ENCODE measurements at places on chromosomes 12 and 14.

- DNase-seq = no peak
These were observed 3.6 kb upstream of the KRT72 start for GRCh38 chr12:52604859-52605258.

DNA sequence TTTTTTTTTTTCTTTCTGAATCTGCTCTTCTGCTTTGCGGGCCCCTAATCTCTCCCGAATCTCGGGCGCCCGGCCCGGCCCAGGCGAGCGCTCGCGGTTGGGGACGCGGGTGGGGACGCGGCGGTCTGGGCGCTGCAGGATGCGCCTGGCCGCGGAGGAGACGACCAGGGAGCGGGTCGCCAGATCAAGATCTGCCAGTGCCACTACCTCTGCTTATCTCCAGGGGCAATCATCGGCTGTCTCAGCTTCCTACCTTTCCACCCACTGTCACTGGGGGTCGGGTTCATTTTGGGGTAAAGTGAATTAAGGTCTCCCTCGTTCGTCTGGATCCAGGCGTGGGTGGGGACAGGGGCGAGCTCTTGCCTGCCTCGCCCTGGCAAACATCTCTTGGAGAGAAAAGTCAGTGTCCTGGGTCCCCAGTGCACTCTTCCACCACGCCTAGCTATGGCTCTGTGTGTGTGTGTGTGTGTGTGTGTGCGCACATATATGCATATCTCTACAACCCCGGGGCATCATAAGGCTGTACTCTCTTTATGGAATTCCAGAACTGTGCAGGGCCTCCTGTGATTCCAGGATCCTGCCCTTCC is 422.3 kb downstream of the VRK1 start:
- no peak for DNase-seq

- DNase-seq = peak; percentile 47
These were observed 58.1 kb downstream of the TRHDE start for GRCh38 chr12:72330301-72330700.

- no peak for DNase-seq
These were observed 504.6 kb downstream of the ALG10 start for GRCh38 chr12:34526946-34527345.

- no peak for DNase-seq
These were observed 505 bp downstream of the KCNC2 start for GRCh38 chr12:75208856-75209811.

DNA sequence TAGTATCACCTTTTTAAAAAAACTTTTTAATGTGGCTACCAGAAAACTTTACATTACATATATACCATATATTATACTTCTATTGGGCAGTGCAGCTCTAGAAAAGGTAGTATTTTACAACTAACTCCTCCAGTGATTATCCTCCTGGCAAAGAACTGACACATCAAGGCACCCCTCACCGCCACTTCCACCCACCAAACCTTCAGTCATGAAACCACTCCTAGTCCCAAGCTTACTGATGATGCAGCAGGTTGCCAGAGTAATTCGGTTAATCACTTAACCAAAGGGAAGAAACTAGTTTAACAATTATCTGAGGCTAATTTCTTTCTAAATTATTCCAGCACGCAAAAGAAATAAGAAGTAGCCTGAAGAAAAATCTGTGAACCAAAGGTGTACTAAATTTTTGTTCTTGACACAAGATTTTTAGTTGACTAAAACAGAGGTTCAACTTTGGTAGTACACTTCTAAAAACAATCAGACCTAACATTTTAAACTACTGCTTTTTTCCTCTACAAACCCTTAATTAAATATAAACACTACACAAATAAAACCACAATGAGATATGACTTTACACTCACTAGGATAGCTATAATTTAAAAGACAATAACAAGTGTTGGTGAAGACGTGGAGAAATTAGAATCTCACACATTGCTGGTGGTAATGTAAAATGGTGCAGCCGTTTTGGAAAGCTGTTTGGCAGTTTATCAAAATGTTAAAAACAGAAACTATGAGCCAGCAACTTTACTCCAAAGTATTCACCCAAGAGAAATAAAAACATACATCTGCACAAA is 16.7 kb downstream of the SPPL3 start:
- no peak for DNase-seq

DNA sequence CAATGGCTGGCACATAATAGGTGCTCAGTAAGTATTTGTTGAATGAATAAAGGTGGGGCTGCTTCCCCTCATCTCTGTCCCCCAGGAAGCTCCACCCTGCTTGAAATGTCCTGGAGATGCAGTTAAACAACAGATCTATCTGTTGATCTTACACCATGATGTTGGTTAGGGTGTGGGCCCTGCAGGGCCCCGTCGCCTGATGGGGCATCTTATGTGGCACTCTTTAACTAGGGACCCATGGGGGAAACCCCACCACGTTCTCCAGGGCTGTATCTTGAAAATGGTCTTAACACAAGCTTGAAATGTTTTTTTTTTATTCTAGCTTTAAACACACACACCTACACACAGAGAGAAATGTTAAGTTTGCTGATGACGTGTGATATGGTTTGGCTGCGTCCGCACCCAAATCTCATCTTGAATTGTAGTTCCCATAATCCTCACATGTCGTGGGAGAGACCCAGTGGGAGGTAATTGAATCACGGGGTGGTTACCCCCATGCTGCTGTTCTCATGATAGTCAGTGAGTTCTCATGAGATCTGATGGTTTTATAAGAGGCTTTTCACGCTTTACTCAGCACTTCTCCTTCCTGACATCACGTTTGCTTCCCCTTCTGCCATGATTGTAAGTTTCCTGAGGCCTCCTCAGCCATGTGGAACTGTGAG is 741.7 kb downstream of the VRK1 start:
- DNase-seq = no peak

GRCh38 chr12:91920276-91920675 is 225.4 kb downstream of the BTG1 start:
- no peak for DNase-seq

DNA sequence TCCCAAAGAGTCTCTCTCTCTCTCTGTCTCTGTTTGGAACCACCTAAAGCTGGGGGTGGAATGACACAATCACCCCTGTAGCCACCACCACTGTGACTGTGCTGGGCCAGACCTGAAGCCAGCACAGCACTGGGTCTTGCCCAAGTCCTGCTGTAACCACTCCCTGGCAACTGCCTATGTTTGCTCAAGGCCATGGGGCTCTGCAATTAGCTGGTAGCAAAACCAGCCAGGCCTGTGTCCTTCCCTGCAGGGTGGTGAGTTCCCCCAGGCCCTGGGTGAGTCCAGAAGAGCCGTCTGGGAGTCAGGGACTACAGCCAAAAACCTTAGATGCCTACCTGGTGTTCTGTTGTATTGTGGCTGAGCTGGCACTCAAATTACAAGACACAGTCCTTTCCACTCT is 50.8 kb downstream of the DGLUCY start:
- no peak for DNase-seq

DNA sequence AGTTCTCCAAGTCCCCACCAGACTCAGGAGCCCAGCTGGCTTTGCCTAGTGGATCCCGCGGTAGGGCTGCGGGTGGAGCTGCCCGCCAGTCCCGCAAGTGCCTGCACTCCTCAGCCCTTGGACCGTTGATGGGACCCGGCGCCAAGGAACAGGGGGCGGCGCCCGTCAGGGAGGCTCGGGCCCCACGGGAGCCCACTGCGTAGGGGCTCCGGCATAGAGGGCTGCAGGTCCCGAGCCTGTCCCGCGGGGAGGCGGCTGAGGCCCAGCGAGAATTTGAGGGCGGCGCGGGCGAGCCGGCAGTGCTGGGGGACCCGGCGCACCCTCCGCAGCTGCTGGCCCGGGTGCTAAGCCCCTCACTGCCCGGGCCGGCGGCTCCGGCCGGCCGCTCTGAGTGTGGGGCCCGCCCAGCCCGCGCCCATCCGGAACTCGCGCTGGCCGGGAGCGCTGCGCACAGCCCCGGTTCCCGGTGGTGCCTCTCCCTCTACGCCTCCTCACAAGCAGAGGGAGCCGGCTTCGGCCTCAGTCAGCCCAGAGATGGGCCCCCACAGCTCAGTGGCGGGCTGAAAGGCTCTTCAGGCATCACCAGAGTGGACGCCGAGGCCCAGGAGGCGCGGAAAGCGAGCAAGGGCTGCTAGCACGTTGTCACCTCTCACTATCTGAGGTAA is 452.4 kb upstream of the LRFN5 start:
- no peak for DNase-seq

DNA sequence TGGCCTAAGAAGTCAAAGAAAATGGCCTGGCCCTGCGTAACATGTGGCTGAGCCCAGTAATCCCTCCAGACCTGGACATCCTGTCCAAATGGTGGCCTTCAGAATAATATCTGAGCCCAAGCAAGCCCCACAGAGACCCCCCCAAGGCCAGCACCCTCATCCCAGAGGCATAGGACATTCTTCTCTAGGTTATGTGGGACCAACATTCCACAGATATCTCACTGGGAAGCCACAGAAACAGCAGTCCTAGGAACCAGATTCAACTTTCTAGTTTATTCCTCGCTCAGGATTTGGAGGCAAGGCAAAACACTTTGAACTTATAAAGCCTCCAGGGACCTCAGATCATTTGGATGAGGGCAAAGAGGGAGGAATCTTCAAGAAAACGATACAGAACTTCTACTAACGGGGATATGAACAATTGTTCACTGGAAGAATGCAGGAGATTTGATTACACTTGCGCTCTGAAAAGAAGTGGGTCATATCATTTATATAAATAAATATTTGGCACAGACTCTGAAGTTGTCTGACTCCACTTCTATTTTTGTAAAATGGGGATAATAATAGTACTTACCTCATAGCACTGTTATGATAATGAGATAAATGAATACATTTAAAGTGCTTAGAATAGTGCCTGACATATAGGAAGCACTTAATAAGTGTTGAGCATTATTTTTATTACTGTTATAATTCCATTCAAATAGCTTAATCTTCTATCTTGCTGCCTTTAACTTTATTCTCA is 171.5 kb downstream of the NUAK1 start:
- no peak for DNase-seq

DNA sequence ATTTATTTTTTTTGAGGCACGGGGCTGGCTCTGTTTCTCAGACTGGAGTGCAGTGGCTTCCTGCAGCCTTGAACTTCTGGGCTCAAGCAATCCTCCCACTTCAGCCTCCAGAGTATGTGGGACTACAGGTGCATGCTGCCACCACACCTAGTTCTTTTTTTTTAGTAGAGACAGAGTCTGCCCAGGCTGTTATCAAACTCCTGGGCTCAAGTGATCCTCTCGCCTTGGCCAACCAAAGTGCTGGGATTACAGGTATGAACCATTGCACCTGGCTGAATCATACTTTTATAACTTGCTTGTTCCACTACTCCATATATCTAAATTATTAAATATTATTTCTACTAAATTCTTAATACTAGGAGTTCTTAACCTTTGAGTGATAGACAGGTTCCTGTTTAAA is 111.6 kb downstream of the BTG1 start:
- DNase-seq = no peak

GRCh38 chr12:59570145-59570544 is 25.7 kb upstream of the SLC16A7 start:
- DNase-seq = no peak

DNA sequence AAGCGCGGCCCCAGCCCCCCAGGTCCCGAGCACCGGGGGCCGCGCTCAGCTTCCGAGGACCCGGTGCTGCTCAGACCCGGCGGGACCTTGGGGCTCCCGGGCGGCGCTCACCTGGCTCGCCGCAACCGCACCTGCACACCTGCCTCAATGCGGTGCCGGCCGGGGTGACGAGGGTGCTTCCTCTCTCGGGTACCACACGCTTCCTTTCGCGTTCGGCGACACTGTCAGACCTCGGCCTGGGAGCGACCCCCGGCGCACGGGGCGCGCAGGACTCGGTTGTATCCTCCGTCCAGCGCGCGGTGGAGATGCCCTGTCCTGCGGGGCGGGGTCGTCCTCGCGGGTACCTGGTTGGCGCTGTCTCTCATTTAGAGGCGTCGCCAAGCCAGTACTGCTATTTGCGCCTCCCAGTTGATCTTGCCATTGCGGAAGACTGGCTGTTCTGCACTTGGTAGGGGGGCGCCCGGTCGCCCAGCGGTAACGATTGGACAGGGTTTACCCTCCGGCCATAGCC is 718 bp downstream of the PACS2 start:
- DNase-seq = no peak

DNA sequence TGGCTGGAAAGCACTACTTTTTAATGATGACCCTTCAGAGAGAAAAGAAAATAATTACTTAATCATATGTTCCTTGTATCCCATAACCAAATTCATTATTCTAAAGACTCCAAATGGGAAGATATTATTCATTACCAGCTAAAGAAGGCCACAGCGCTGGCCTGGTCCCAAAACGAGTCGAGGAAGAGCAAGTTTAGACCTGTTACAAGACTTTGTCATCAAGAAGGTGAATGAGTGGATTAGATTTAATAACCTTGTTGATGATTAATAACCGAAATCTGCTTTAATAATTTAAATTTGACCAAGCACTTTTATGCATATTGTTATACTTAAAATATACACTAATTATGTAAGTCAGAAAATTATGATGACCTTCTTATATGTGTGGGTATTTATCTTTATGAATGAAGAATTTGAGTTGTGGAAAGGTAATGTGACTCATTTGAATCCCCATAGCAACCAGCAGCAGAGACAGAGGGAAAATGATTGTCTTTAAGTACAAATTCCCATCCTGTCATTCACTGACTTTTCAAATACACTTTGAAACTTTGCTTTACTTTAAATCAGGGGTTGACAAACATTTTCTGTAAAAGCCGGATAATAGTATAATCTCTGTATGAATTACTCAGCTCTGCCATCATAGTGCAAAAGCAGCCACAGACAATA is 200.3 kb upstream of the NPAS3 start:
- DNase-seq = no peak

DNA sequence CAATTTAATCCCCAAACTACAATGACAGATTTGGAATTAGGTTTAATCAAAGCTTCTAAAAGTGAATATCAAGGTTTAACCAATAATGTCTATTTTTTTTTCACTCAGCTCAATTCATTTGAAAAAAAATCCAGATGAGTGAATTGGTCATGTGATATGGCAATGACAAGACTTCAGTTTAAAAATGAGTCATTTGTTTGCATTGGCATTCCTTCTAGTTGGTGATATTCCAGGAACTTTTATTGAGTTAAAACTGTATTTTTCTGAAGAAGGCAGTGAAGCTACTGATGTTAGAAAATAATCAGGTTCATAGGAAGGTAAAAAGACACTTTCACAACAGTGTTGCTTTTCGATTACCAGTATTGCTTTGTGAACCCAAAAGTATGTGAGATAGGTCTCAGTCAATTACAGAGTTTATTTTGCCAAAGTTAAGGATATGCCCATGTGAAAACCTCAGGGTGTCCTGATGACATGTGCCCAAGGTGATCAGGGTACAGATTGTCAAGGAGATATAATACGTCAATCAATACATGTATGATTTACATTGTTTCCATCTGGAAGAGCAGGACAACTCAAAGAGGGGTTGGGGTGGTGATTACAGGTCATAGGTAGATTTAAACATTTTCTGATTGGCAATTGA is 1214.9 kb downstream of the GALC start:
- DNase-seq = no peak

DNA sequence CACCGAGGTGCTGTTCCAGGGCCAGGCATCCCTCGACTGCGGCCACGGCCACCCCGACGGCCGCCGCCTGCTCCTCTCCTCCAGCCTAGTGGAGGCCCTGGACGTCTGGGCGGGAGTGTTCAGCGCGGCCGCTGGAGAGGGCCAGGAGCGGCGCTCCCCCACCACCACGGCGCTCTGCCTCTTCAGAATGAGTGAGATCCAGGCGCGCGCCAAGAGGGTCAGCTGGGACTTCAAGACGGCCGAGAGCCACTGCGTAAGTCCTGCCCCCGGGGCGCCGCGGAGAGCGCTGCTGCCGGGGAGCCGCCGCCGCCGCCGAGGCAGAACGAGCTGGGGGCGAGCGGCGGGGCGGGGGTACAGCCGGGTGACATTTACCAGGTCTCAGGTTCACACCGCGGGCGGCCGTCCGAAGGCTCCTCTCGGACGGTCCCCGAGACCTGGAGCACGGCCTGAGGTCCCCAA is 1.4 kb downstream of the PLXNC1 start:
- DNase-seq = no peak

GRCh38 chr12:93886533-93887511 is 209.6 kb downstream of the CRADD start:
- peak; percentile 90 for DNase-seq

Measured in HFF-Myc (cell line).